ENCODE measurements at places on chromosomes 7 and 10.

DNA sequence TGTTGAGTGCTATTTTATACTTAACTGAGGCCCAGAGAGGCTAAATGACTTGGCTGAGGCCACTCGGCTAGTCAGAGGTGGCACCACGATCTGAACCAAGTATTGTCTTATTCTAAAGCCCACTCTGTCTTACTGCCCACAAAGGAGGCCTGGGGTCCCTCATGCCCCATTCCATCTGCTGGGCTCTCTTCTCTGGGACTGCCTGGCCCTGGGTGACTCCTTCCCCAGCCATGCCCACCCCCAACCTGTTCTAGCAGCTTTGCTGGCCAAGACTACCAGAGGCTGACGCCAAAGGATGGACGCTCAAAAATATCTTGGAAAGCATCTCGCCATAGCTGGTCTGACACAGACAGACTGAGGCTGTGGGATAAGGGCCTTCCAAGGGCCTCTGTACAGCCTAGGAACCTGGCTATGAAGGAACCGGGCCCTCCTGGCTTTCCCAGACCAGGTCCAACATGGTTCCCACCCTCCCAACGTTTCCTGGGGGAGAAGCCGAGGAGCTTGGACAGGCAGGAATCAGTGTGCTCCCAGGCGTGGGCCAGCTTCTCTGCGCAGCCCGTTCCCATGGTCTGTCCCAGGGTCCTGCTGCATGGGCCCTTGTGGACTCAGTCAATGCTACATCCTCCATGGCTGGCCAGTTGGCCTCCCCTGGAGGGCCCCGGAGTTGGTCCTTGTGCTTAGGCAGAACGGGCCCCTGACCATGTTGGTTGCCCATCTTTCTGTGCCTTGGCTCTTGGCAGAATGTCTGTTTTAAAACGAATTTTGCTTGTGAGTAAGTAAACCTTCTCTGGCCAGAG, 11.7 kb downstream of the HSPA12A start:
- no peak for DNase-seq

DNA sequence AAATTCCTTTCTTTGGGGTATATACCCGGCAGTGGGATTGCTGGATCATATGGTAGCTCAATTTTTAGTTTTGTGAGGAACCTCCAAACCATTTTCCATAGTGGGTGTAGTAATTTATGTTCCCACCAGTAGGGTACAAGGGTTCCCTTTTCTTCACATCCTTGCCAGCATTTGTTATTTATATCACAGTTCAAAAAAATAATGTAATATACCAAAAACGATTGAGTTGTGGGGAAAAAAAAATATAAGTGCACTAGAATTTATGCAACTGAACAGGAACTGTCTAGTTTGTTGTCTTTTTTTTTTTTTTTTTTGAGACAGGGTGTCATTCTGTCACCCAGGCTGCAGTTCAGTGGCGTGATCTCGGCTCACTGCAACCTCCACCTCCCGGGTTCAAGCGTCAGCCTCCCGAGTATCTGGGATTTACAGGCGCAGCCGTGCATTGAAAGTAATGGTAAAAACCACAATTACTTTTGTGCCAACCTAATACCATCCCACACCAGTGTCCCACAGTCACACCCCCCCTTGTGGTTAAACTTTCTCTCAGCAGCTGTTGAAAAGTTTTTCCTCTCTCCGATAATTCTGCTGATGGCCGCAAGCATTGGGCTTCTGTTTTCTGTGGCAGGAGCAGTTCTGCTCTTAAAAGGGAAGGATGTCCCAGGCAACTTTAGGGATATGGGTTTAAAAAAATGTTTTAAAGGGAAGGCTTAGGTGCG, 6.8 kb upstream of the LAT2 start:
- DNase-seq: no peak

GRCh38 chr10:76297358-76297757, 865.9 kb downstream of the LRMDA start:
- DNase-seq: no peak

- DNase-seq: no peak
Measured at GRCh38 chr10:117362313-117362712, 12.9 kb downstream of the PDZD8 start.

GRCh38 chr10:104622598-104623209, 18.4 kb upstream of the SORCS3 start:
- no peak for DNase-seq

- no peak for DNase-seq
Measured at GRCh38 chr10:3538291-3538655, 246.7 kb downstream of the KLF6 start.

GRCh38 chr7:68319061-68319460, 1279.2 kb upstream of the AUTS2 start:
- no peak for DNase-seq

GRCh38 chr10:121187391-121187790, 336.2 kb downstream of the WDR11 start:
- DNase-seq: no peak

- DNase-seq: no peak
Measured at GRCh38 chr10:32180390-32181280, 124.4 kb upstream of the KIF5B start.

DNA sequence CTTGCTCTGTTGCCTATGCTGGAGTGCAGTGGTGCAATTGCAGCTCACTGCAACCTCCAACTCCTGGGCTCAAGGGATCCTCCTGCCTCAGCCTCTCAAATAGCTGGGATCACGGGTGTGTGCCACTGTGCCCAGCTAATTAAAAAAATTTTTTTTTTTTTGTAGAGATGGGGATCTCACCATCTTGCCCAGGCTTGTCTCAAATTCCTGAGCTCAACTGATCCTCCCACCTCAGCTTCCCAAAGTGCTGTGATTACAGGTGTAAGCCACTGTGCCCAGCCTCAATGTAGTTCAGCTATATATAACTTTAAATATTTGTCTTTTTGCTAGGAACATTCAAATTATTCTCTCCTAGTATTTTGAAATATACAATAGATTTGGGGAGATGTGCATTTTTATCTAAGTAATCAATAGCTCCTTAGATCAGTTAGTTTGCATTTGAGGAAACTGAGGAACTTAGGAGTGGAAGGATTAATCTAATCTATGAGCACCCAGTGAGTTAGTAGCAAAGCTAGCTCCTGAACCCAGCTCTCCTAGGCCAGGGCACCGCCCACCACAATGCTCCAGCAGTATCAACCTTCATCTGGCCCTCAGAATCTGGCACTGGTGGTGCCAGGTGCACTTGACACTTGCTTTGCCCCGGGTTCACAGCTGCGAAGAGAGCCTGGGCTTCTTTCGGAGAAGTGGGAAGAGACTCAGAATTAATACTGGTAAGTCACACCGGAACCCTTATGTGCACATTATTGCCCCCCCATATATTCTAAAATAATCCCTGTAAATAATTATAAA, 5.9 kb upstream of the LRMDA start:
- no peak for DNase-seq

- DNase-seq: no peak
Measured at GRCh38 chr10:72695496-72695895, 3.6 kb downstream of the MCU start.

DNA sequence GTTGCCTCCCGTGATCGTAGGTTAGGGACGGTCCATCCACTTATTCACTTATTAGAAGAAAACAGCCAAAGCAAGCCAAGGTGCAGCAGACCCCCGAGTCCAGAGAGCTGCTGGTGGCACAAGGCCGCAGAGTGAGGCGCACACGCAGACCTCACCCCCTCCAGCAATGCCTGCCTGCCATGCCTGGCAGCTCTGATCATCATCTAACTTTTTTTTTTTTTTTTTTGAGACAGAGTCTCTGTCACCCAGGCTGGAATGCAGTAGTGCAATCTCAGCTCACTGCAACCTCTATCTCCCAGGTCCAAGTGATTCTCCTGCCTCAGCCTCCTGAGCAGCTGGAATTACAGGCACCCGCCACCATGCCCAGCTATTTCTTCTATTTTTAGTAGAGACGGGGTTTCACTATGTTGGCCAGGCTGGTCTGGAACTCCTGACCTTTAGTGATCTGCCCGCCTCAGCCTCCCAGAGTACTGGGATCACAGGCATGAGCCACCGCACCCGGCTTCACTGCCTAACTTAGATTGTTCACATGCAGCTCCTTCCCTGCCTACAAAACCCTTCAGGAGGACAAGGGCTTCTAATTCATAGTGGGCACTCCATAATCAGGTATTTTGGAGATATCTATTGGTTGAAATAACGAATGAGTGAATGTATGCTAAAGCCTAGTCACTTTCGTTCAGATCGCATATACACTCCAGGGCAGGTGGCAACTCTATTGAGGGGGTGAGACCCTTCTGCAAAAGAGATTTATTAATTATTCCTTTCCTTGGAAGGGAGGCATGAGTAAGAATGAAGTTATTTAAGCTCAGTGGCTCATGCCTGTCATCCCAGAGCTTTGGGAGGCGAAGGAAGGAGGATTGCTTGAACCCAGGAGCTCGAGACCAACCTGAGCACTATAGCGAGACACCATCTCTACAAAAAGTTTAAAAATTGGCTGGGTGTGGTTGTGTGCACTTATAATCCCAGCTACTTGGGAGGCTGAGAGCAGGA, 15.9 kb downstream of the TRIM56 start:
- no peak for DNase-seq

- no peak for DNase-seq
Measured at GRCh38 chr10:10094691-10095090, 923.0 kb upstream of the CELF2 start.

DNA sequence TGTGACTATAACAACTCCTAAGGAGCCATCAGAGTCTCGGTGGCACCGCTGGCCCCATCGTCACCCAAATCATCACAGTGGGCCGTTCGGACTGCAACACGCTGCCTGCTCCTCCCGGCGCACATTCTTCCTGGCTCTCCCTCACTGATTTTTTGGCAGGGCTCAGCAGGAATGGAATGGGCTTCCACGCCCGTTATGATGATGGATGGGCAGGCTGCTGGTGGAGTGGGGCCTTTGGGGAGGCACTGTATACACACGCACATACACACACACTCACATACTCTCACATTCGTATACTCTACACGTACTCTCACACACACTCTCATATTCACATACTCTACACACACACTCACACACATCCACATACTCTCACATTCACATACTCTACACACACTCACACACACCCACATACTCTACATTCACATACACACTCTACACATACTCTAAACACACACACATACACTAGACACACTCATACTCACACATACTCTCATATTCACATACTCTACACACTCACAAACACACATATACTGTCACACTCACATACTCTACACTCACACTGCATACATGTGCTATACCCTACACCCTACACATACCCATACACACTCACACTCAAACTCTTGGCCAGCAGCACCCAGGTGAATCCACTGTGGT, 99.8 kb downstream of the KCNMA1 start:
- DNase-seq: no peak

- peak; percentile 66 for DNase-seq
Measured at GRCh38 chr10:31101123-31101522, 69.5 kb upstream of the ZNF438 start.

DNA sequence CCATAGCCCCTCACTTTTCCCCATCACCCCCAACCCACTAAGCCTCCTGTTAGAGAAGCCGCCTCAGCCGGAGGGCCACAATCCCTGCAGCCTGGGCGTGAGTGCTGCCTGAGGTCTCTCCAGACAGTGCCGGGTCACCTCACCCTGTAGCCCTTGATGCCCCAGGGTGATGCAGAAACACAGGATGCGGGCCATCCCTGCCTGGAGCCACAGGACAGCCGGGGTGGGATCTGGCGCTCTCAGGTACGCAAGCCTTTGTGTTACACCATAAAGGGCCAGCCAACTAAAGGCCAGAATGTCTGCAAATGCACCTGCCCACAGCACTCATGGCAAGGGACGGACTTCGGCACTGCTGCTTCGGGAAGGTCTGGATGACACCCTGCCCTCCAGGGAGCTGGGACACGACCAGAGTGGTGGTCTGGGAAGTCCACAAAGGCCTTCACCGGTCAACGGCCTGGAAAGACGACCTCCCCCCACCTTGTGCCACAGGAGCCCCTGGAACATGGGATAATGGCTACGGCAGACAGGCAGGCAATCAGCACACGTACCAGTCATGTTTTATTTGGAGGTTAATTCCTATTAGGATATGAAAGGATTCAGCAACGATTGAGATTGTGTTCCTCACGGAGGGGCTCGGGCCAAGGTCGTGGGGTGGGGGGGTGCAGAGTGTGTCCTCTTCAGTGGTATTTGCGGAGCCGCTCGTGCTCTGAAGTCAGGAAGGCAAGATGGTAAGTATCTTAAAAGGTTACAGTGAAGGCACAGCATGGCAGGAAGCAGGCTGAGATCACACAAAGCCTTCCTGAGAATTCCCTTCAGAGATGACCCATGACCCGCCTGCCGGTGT, 8.1 kb downstream of the ATP5MF start:
- DNase-seq: no peak

- peak; percentile 36 for DNase-seq
Measured at GRCh38 chr7:116258734-116259133, 48.4 kb downstream of the TES start.

DNA sequence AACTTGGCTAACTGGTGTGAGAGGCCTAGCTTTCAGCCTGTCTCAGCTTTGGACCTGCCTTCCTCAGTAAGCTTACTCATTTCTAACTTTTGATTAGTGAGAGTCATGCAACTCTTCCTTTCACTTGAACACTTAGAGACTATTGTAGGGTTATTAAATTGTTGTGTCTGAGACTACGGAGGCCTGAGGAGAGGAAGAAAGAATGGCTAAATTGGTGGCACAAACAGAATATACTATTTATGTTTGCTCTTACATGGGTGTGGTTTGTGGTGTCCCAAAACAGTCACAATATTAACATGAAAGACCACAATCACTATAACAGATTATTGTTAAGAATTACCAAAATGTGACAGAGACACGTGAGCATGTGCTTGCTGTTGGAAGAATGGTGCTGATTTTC, 82.1 kb downstream of the TRIM24 start:
- DNase-seq: no peak

- no peak for DNase-seq
Measured at GRCh38 chr7:106418094-106418493, 133.3 kb upstream of the NAMPT start.

GRCh38 chr10:99812177-99812576, 29.7 kb downstream of the ABCC2 start:
- DNase-seq: no peak

- DNase-seq: peak; percentile 69
Measured at GRCh38 chr10:71727105-71727737, 7.6 kb upstream of the C10orf105 start.

Measured in stimulated activated CD4-positive, alpha-beta T cell treated with anti-CD3 and anti-CD28 coated beads, Interleukin-2, amount 100 ng/mL, for 24 hours (primary cell).